Epithelial cell of umbilical artery (primary cell): ENCODE measurements at places on chromosomes 2 and 18. TPM values are rescaled to one million over a fixed set of nuclear protein-coding genes. Genes with fewer than 3 reads are reported as not detected.

Gene SPHKAP
- total RNA-seq = under 0.01 TPM in 1 of 2 replicates, not detected in the other

Gene MLPH
- total RNA-seq = 0.61 TPM in 1 of 2 replicates, not detected in the other

Gene IAH1
- total RNA-seq = 55.0 and 59.4 TPM in 2 replicates

Gene SETBP1
- 4.1 and 6.2 TPM in 2 replicates for total RNA-seq

Gene AAMP
- total RNA-seq = 148 and 151 TPM in 2 replicates

Gene MERTK
- total RNA-seq = 7.8 and 17.6 TPM in 2 replicates

Gene LYG2
- total RNA-seq = not detected in 2 replicates

Gene TRIM43
- total RNA-seq = not detected in 2 replicates

Gene DTNA
- total RNA-seq = 7.1 and 9.1 TPM in 2 replicates

Gene UGT1A4
- total RNA-seq = not detected in 2 replicates

Gene COLEC12
- 27.1 and 27.9 TPM in 2 replicates for total RNA-seq

Gene TMEM169
- not detected in 2 replicates for total RNA-seq
